Fibroblast of skin of left biceps (primary cell): ENCODE measurements at places on chromosomes 13 and 19.

GRCh38 chr13:101383595-101383994, 32.7 kb downstream of the NALCN start:
- DNase-seq, result no peak

DNA sequence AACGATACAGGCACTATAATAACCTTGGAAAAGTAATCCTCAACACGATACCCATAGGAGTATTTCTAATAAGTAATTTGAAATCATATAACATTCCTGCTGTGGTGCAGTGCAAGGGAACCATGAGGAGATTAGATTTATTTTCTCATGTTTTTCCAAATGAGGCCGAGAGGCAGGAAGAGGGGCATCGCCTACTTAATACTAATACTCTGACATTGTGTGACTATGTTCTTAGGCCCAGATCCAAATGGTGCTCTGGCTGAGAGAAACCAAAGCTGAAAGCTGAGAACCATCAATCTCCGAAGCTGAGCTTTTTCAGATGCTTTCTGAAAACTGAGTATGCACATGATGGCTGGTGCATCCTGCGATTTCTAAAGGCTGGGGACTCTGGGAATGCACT, 248.0 kb upstream of the MAB21L1 start:
- DNase-seq, result no peak

DNA sequence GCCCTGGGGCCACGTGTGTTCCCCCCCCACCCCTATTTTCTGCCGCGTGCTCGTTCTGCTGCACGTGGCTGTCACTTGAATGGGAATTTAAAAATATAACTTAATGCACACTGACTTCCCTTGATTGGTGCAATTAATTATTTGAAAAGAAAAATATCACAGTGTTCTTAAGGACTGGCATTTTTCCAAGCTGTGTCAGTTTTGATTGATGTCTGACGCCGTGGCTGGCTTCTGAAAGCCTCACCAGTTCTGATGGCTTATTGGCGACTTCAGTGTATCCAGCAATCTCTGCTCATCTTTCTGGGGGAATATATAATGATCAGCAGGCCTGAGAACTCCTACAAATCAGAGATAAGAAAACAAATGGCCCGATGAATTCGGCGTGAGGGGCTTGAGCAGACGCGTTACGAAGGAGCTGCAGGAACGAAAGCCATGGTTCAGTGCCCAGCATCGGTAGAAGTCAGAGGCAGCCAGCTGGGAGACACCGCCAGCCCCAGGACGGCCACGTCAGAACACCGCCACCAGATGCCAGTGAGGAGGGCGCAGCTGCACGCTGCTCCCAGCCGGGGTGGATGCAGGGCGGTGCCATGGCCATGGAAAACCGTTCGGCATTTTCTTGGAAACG, 111.2 kb downstream of the KDM4B start:
- no peak for DNase-seq

- no peak for DNase-seq
These were observed 6.8 kb upstream of the DGKH start for GRCh38 chr13:42041684-42042035.

DNA sequence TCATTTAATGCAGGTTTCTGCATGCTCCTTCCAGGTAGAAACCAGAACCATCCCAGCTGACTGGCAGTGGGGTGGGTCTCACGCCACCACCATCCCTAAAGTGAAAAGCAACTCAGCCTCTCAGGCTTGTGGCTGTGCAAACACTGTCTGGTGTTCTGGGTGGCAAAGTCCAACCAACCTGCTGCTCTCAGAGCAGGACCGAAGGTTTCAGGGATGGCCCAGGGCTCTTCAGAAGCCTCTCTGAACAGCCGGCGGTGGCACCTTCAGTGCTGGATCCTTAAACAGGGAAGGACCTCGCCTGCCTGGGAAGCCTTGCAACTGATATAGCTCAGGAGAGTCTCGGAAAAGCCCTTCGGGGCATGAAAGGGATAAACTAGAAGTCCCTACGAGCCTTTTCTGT, 100.8 kb downstream of the COL4A1 start:
- DNase-seq, result no peak

- no peak for DNase-seq
These were observed 12.6 kb upstream of the MAB21L1 start for GRCh38 chr13:35489050-35489449.

- DNase-seq, result no peak
These were observed 415.0 kb upstream of the SPRY2 start for GRCh38 chr13:80755910-80756309.
